ENCODE measurements at places on chromosomes 11 and 22.

- DNase-seq = peak; percentile 18
Observed at GRCh38 chr11:56783448-56784041, 35.0 kb upstream of the OR9G4 start.

- no peak for DNase-seq
Observed at GRCh38 chr22:38187413-38188212, 6.0 kb upstream of the PLA2G6 start.

GRCh38 chr22:28051787-28052356, 132.8 kb upstream of the PITPNB start:
- DNase-seq = no peak

DNA sequence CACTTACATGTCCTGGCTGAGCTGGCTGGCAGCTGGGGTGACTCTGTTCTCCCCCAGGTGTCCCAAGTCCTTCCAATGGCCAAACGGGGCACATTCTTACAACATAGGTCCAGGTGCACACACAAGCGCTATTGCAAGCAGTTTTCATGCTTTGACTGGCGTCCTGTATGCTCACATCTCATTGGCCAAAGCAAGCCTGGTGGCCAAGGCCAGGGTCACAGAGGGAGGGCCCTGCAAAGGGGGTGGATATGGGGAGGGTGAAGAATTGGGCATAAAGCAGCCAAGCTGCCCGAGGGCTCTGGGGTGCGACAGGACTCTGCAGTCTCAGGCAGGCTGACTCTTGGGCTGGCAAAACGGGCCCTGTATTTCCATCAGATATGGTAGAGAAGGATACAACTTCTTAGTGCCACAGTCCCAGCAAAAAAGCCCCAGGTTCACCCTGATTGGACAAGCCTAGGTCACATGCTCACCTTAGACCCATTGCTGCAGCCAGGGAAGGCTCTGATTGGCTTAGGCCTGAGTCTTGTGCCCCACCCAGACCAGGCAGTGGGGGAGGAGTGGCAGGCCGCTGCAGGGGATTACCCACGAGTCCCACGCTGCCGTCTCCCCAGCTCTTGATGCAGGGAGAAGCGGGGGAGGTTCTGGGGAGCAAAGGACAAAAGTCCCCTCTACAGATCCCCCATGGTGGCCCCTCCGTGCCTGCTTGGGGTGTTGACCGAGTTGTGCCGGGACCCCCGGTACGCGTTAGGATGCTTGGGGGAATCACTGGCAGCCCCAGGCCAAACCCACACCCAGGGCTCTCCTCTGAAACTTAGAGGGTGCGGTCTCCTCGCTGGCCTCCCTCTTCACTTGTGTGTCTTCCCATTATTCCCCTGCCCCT, 110.8 kb downstream of the ARHGAP8 start:
- no peak for DNase-seq

- DNase-seq = no peak
Observed at GRCh38 chr11:129048911-129049310, 106.2 kb upstream of the TP53AIP1 start.

GRCh38 chr11:100994966-100995365, 134.6 kb downstream of the PGR start:
- no peak for DNase-seq

DNA sequence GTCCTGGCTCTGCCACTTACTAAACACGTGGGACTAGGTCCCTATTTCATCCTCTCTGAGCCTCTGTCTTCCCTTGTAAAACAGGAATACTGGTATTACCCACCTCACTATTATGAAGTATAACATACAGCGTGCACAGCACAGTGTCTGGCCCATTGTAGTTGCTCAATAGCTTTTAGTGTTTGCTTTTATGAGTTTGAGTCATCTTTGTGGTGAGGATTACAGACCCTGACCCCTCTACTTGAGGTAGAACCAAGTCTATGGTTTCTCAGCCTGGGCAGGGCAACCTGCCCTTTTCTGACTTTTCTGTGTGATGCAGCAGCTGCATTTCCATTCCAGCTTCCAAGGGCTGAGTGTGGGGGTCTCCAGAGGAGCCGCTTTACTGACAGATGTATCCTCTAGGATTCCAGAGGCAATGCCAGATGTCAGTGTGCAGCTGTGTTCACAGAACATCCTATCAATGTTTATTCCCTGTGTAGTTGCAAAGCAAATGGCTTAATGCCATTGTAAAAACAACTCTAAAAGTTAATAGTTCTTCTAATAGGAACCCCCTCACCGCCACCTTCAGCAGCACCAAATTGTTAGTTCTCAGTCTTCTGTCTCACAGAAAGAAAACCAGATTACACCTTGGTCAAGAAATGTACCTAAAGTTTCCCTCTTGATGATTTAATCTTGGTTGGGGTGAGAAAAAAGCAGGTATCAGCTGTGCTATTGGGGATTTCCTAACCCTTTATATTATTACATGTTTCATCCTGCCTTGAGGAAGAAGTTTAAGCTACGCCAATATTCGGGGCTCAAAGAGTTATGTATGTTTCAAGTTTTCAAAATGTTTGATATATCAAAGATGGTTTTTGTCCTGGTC, 16.8 kb downstream of the PRR5L start:
- no peak for DNase-seq

DNA sequence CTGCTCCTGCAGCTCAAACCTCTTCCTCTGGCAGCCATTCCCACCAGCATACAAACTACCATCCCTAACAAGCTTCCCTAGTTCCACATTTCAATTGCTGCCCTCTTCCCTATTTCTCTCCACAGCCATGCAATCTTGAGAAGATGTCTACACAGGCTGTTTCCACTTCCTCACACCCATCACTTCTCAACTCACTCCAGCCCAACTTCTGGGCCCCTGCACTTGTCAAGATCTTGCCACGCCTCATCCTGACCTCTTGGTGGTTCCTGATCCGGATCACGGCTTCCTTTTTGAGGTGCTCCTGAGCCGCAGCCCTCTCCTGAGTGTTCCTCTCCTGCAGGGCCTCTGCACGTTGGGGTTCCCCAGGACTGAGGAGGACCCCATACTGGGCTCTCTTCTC, 22.6 kb downstream of the RPL27A start:
- DNase-seq = no peak

- peak; percentile 23 for DNase-seq
Observed at GRCh38 chr11:108160970-108161566, 39.7 kb downstream of the ACAT1 start.

DNA sequence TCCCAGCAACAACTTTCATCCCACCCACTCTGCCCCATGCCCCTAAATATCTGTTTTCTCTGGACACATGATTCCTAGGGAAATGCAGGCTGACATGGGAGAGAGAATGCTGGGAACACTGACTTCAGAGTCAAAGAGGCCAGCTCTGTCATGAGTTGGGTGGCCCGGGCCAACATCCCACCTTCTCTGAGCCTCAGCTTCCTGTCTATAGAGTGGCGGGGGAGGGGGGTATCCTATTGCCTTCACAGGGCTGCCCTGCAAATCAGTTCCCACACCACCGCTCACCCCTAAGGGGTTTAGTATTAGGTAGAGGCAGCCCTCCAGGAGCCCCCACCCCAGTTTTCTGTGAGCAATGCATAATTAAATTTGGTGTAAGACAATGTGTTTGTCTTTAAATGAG, 175.0 kb upstream of the NCAM1 start:
- no peak for DNase-seq

DNA sequence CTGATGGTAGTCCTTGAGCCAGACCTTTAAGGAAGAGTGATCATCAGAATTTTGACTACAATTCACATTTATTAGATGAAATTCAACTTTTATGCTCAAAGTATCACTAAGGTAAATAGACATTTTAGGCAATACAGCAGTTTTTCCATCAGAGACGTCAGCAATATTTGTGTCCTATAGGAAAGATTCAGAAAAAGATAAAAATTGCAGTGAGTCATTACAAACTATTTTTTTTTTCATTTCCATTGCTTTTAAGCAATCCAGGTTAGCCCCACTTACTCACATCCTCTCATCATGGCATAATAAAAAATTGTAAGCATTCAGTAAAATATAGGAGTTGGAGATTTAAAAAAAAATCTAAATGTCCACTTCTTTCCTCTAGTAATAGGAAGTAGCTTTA, 46.9 kb downstream of the MSANTD4 start:
- no peak for DNase-seq

- DNase-seq = no peak
Observed at GRCh38 chr22:38318792-38319773, 1.9 kb upstream of the CSNK1E start.

DNA sequence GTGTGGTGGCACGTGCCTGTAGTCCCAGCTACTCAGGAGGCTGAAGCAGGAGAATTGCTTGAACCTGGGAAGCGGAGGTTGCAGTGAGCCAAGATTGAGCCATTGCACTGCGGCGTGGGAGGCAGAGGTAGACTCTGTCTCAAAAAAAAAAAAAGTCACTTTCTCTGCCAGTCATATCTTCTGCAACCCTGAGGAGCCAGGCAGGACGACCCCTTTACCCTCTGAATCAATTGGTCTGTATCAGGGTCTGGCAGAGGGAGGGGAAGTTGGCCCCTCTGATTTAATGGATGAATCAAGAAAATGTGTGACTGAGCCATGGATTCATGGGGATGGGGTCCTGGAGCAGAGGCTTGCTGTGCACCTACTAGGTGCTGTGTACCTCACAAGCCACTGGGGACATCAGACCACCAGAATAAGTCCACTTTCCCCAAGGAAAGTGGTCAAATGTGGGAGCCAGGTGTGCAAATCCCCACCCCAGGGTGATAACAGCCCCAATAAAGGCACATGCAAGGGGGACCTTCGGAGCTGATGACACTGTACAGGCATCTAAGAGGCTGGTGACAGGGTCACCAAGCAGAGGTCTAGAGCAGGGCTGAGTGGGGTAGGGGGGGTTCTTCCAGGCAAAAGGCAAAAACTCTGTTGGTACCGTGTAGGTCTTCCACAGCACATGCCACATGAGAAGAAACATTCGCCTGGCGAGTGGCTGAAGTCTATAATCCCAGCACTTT, 29.0 kb downstream of the TXN2 start:
- no peak for DNase-seq

DNA sequence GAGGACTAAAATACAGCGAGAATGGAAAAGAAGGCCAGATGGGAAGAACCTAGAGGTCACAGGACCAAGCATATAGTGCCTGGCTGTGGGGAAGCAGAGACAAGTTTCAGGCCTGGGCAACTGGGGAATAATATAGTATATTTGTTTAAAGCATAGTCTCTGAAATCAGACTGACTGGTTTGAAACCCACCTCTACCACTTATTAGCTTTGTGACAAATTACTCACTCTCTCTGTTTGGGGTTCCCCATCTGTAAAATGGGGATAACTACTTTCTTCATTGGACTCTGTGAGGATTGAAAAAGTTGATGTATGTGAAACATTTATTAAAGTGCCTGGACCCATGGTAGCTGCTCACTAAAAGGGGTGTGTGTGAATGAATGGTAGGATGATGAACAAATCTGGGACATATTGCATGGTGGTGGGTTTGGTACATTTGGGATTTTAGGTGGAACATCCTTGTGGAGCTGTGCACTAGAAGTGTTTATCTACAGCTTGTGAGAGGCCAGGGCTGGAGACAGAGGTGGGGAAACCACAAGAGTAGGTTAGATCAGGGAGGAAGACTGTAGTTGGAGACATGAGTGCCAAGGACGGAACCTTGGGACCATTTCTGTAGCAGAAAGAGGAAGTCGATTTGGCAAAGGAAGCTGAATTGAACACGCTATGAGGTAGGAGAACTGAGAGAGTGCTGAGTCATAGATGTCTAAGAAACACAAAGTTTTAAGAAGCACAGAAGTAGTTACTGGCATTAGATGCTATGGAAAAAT, 52.6 kb downstream of the SWAP70 start:
- no peak for DNase-seq

- peak; percentile 52 for DNase-seq
Observed at GRCh38 chr22:38314933-38315822, 2.1 kb downstream of the CSNK1E start.

- DNase-seq = no peak
Observed at GRCh38 chr11:61630089-61630488, 49.2 kb upstream of the SYT7 start.

Measured in CD8-positive, alpha-beta T cell (primary cell).